ENCODE measurements at places on chromosomes 12 and 14.

- DNase-seq: no peak
Observed at GRCh38 chr14:102525219-102525928, 15.8 kb upstream of the ANKRD9 start.

GRCh38 chr12:47762850-47763465, 4.3 kb upstream of the RAPGEF3 start:
- no peak for DNase-seq

GRCh38 chr14:94373708-94374107, 14.7 kb downstream of the SERPINA1 start:
- no peak for DNase-seq

DNA sequence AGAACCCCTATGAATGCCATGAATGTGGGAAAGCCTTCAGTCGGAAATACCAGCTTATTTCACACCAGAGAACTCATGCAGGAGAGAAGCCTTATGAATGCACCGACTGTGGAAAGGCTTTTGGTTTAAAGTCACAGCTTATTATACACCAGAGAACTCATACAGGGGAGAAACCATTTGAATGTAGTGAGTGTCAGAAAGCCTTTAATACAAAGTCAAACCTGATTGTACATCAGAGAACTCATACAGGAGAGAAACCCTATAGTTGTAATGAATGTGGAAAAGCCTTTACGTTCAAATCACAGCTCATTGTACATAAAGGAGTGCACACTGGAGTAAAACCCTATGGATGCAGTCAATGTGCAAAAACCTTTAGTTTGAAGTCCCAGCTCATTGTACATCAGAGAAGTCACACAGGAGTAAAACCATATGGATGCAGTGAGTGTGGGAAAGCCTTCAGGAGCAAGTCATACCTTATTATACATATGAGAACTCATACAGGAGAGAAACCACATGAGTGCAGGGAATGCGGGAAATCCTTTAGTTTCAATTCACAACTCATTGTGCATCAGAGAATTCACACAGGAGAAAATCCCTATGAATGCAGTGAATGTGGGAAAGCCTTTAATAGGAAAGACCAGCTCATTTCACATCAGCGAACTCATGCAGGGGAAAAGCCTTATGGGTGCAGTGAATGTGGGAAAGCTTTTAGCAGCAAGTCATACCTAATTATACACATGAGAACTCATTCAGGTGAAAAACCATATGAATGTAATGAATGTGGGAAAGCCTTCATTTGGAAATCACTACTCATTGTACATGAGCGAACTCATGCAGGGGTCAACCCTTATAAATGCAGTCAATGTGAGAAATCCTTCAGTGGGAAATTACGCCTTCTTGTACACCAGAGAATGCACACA, 22.3 kb downstream of the ZNF268 start:
- no peak for DNase-seq

- no peak for DNase-seq
Observed at GRCh38 chr14:77660754-77661153, 44.3 kb upstream of the SPTLC2 start.

- DNase-seq: no peak
Observed at GRCh38 chr14:76376878-76377734, 1.2 kb downstream of the ESRRB start.

GRCh38 chr12:117240081-117240755, 49.9 kb upstream of the FBXO21 start:
- no peak for DNase-seq

DNA sequence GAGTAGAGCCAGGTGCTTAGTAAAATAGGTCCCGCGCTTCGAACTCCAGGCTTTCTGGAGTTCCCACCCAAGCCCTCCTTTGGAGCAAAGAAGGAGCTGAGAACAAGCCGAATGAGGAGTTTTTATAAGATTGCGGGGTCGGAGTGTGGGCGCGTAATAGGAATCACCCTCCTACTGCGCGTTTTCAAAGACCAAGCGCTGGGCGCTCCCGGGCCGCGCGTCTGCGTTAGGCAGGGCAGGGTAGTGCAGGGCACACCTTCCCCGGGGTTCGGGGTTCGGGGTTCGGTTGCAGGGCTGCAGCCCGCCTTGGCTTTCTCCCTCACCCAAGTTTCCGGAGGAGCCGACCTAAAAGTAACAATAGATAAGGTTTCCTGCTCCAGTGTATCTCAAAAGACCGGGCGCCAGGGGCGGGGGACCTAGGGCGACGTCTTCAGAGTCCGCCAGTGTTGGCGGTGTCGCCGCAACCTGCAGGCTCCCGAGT, 3.6 kb downstream of the SSTR1 start:
- no peak for DNase-seq

- DNase-seq: no peak
Observed at GRCh38 chr14:100536721-100537445, 50.3 kb downstream of the BEGAIN start.

DNA sequence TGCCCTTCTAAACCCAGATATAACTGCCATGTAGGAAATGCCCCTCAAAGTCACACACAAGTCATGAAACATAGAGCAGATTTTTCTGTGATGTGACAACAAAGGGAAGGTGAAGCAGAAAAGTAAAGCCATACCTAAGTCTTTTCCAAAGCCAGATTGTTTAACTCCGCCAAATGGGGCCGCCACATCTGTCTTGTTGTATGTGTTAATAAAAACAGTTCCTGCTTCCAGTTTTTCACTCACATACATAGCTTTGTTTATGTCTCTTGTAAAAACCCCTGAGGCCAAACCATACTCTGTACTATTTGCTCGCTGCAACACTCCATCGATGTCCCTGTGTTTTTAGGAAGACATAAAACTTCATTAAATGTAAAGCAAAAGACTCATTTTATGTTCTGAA, 40.3 kb downstream of the NOPCHAP1 start:
- no peak for DNase-seq

DNA sequence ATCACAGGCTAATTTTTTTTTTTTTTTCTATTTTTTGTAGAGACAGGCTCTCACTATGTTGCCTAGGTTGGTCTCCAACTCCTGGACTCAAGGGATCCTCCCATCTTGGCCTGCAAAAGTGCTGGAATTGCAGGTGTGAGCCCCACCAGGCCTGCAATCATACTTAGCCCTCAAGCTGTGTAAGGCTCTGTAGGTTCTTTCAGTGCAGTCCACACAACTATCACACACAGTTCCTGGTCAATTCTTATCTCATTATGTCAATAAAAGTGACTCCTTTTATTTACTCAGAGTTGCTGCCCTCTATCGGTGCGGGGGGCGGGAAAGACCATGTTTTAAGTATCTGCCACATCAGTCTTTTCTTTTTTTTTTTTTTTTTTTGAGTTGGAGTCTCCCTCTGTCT, 29.0 kb downstream of the SLC2A3 start:
- DNase-seq: no peak

GRCh38 chr12:131903270-131904255, 9.1 kb downstream of the ULK1 start:
- DNase-seq: no peak

GRCh38 chr12:104130760-104131159, 7.2 kb downstream of the NFYB start:
- DNase-seq: no peak

DNA sequence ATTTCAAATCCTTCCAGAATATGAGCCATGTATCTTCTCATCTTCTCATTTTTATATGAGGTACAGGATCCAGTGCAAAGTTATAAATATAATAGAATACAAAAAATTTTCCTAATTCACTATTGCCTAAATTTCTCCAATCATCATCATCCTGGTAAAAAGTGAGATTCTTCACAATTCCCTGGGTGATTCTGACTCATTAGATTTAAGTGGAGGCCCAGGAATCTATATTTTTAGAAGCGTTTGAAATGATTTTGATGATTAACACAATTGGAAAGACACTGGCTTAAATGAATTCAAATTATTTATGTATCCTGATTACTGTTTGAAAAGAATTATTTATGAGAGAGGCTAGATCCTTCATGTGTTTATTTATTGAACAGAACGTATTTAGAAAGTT, 380.3 kb upstream of the PDE3A start:
- no peak for DNase-seq

DNA sequence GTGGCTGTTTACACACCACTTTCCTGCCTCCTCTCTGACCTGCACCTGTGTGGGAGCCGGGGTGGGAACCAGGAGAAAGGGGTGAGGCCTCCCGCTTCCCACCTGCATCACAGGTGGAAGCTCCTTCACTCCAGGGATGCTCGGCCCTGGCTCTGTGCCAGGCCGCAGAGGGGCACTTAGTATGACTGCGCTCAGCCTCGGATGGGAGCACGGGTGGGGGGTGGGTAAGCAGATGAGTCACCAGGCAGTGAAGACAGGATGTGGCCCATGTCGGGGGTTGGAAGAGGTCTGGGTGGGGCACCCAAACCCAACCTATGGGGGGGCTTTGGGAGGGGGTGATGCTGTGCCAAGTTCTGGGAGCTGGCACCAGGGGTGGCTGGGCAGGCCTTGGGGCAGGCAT, 7.4 kb upstream of the CYP46A1 start:
- DNase-seq: no peak

GRCh38 chr14:104051092-104051813, 34.2 kb upstream of the ASPG start:
- no peak for DNase-seq

GRCh38 chr12:42873401-42873800, 283.9 kb upstream of the PRICKLE1 start:
- no peak for DNase-seq

DNA sequence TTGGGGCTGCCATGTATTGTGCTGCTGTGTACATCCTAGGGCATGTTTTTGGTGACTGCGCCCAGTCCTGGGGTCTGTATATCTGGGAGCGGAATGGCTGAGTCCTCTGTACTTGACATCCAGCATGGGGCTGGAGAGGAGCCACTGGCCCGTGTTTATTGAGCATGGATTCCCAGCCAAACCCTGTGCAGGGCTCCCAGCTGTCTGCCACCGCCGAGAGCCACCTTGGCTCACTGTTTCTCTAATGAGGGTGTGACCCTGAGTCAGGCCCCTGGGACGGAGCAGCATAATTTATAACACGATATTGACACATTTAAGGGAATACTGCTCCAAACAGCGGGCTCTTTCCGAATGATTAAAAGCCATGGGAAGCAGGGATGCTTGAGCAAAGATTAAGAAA, 211.5 kb upstream of the PWP1 start:
- DNase-seq: no peak

DNA sequence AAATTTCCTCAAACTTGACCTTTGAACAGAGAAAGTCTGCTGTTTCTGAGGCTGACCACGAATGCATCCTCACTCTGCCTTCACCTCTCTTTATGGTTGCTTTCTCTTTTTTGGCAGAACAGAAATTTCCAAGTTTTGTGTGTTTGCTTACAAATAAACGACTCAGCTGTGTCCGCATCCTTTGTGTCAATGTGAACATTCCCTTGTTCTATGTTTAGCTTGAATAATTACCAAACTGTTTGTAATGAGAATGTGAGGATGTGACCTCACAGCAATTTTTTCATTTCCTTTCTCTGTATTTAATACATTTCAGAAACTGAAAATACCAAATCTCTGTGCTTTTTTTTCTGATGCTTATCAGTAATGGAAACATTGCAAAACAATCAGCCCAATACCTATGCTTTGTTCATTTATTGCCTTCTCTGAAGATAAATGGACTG, 410.9 kb downstream of the EGLN3 start:
- no peak for DNase-seq

GRCh38 chr12:88153959-88154358, 11.9 kb downstream of the TMTC3 start:
- DNase-seq: no peak

Measured in stimulated activated CD8-positive, alpha-beta memory T cell treated with anti-CD3 and anti-CD28 coated beads, Interleukin-15, amount 100 ng/mL, for 24 hours (primary cell).